ENCODE measurements at places on chromosomes 2 and 18. TPM values are rescaled to one million over a fixed set of nuclear protein-coding genes. Genes with fewer than 3 reads are reported as not detected.

CRYGD gene
- polyA plus RNA-seq = not detected

IL18R1 gene
- 3.2 TPM for polyA plus RNA-seq

ANTXR1 gene
- 278 TPM for polyA plus RNA-seq

MAB21L4 gene
- 2.0 TPM for polyA plus RNA-seq

MEIS1 gene
- 314 TPM for polyA plus RNA-seq
